Activated CD4-positive, alpha-beta T cell treated with anti-CD3 and anti-CD28 coated beads, Interleukin-2, Interleukin-6, amounts not matched to agents 100 ng/mL and 50 ng/mL, durations not matched to agents 16 hours and 8 hours (primary cell): ENCODE measurements at places on chromosomes 7 and 10.

GRCh38 chr7:4531236-4531635, 150.9 kb upstream of the FOXK1 start:
- no peak for DNase-seq

- no peak for DNase-seq
These were observed 56.1 kb upstream of the GRB10 start for GRCh38 chr7:50838675-50839377.

GRCh38 chr7:43535031-43535451, 47.9 kb upstream of the STK17A start:
- DNase-seq = no peak

- no peak for DNase-seq
These were observed 152.0 kb downstream of the PLPP4 start for GRCh38 chr10:120609006-120609405.

DNA sequence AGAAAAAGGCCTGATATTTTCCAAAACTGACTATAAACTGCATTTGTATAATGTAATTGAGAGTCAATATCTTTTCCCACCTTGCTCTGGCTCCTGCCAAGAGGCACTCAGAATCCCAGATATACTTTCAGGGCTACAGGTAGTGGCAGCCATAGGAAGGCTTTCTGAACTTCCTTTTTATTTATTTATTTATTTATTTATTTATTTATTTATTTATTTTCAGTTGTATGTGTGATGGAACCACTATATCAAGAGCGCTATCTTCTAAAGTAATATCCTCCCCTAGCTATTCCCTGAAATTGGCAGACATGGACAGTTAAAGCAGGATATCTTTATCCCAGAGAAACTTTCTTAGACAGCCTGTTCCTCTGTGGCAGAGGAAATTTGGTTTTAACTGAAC, 86.7 kb downstream of the SEMA3E start:
- DNase-seq = no peak

- DNase-seq = no peak
These were observed 13.2 kb downstream of the GATAD1 start for GRCh38 chr7:92460510-92460909.

- DNase-seq = peak; percentile 37
These were observed 52.9 kb downstream of the ELMO1 start for GRCh38 chr7:37395618-37396259.

DNA sequence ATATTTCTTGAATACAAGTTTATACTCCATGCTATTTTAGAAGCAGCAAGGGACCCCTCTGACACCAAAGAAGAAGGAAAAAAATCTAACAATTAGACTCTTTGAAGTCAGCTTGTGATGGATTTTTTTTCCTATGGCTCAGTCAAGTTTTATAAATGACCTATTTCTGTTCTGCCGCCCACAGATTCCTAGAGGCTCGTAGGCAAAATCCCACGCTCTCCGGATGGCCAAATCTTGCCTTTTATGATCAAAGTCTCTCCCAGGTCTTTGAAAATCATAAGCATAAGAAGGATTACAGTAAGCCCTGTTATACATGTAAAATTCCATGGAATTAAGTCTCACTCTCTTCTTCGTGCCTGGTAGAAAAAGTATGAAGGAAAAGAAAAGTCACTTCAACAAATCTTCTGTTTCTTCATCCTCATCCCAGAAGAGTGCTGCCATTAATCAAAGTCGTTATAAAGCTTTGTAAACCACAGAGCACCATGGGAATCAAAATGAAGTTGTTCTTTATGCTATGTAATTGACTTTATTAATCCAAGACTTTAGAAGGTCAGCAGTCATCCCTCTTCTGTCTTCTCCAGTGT, 33.1 kb downstream of the ASB13 start:
- DNase-seq = no peak

DNA sequence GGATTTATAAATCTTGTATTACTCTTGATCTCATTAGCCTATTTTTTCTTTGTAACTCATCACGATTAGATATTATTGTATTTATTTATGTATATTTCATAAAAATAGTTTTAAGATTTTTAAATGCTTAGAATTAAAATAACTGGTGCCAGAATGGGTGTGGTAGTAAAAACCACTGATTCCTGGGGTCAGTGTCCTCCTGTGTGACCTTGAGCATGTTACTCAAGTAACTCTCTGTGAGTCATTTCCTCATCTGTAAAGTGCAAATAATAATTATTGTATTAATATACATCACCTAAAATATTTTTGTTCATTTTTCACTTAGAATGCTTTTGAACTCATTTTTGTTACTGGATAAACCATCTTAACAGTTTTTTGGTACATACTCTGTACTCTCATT, 91.3 kb upstream of the TMEM229A start:
- DNase-seq = no peak

GRCh38 chr7:99788554-99788953, 4.6 kb upstream of the CYP3A4 start:
- peak; percentile 9 for DNase-seq

DNA sequence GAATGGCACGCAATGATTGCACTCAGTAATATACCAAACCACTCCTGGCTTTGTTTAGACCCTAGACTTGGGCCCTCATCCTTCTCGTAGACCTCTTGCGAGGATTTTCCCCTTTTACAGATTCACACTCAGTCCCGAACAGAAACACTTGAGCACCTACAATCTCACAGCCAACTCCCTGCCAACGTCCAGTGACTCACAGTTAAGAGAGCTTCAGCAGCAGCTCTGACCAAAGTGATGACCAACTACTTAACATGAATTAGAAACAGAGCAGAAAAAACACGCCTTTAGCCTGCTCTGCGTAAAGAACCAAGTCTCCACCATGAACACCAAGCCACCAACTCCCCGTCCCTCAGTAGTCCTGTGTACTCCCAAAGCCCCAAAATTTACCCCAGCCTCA, 2.2 kb downstream of the DNAJC30 start:
- no peak for DNase-seq

DNA sequence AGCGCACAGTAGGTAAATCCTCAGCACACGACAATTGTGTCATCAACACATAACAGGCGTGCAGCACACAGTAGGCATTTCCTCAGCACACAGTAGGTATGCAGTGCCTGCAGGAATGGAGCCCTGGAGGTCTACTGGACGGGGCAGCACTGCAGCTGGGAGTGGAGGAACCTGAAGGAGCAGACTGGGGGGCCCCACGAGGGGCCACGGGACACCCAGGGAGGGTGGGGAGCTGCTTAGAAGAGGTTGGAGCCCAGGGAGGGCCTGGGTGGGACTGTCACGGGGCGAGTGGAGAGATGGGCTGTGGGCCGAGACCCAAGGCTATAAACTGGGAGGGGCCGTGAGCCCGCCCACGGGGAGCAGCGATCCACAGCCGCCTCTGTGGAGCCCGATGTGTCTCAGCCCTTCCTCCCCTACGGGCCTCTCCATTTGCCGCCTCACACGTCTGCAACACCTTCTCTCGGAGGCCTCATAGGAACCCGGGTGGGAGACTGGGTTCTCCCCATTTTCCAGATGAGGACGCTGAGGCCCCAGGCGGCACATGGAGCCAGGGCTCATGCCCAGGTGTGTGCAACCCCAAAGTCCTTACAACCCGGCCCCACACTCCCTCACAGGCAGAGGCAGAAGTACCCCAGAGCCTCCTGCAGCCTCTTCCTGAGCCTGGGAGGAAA, 101.5 kb downstream of the MICALL2 start:
- DNase-seq = no peak

DNA sequence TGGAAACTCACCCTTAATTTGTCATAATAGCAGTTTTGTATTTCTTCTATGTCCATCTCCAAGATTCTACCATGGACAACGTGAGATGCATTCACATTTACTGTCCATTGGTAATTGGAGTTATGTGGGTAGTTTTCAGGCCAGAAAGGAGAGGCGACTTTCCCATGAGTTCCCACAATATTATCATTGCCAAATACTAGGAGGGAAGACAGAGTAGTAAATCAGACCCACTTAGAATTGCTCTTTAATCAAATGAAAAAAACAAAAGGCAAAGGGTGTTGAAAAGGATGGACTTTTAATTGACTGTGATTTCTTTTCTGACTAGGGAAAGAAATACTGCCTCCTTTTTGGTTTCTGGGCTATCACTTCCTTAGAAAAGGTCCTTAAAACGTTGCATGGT, 121.7 kb upstream of the RSU1 start:
- DNase-seq = no peak

DNA sequence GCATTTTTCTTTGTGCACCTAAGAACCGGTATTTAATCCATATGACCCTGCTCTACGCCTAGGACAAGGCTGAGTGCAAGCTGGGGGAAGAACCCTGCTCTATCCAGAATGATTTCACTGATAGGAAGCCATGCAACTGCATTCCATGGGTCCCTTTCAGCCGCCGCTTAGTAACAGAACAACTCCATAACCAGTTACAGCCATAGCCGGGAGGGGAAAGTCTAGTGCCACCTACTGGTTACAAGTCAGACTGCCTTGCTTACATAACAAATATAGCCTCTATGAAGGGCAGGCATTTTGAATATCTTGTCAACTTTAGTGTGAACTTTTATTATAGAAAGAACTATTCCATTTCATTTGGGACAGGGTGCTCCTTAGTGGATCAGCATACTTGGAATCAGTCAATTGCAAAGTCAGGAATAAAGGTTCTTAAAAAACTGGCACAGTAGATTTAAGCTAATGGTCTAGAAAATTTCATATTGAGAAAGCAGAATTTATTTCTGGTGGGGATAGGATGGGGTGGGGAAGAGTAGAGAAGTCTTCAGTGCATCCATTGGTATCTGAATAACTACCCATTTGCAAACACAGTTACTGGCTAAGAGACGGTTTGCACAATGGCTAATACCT, 521.7 kb downstream of the ADRA2A start:
- DNase-seq = peak; percentile 63

- DNase-seq = no peak
These were observed 95.3 kb upstream of the CARD11 start for GRCh38 chr7:3138997-3139396.

DNA sequence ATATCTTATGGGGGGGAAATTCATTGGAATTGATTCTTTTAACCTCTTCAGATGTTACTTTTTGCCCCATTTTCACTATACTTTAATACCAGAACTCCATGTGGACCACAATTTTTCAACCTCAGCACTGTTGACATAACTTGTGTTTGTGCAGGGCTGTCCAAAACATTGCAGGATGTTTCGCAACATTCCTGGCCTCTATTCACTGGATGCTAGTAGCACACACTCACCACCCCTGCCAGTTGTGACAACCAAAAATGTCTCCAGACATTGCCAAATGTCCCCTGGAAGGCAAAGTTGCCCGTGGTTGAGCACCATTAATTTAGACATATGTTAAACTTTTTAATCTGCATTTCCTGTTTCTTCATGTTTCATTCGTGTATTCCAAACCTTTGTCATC, 234.7 kb downstream of the GFRA1 start:
- no peak for DNase-seq

DNA sequence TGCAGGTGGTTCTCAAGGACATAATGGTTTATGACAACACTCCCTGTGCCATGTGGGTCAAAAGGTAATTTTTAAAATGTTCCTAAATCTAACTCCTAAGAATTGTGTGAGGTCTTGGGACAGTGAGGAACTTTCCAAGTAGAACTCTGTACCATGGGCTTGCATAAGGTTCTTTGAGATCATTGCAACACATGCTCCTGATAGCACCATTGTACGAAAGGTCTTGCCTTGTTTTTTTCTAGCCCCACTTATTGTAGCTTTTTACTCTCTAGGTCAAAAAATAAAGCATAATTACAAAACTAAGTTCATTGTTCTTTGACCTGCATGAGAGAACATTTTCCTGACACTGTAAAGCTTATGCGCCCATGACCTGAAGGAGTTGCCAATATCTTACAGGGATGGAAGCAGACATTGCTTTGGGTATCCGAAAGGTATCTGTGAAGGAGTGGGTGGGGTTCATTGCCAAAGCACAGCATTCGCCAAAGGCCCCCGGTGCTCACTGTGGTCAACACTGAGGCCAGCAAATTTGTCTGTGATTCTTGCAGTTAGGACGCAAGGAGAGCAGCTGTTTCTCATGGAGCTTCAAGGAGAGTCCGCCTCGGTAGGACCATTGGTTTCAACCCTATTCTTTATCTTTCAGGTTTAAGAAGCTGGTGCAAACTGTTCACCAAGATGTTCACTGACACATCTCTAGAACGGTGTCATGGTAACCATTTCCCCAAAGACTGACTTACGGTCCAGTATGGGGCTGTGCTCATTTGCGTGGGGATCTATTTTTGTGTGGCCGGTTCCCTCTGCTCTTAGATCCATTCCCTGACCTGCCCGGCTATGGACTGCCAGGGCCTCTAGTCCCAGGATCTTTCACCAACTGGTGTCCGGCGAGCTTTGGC, 7.6 kb upstream of the PRKAG2 start:
- DNase-seq = no peak

- no peak for DNase-seq
These were observed 325.6 kb upstream of the KAT6B start for GRCh38 chr10:74500816-74501215.

DNA sequence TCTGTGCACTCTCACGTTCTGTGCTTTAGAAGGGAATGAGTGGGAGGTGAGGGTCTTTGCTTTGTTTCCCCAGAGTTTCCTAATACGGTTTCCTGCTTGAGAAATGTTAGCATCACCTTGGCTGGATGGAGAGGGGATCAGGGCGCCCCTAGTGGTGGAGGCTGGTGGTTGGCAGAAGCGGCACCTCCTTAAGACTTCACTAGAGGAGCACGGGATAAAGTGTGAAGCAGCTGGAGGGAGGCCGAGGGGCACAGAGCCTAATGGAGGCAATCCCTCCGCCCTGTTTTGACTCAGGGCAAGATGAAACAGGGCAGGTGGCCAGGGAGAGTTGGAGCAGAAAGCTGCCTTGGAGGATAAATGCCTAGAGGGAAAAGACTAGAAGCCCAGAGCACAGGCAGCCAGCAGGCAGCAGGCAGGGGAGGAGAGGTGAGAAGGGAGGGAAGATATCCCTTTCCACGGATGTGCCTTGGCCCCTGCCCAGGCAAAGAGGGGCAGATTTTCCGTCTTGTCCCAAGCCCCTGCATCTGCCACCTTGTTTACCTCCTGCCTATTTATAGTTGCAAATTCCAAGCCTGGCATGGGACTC, 56.0 kb upstream of the BTRC start:
- DNase-seq = peak; percentile 80

DNA sequence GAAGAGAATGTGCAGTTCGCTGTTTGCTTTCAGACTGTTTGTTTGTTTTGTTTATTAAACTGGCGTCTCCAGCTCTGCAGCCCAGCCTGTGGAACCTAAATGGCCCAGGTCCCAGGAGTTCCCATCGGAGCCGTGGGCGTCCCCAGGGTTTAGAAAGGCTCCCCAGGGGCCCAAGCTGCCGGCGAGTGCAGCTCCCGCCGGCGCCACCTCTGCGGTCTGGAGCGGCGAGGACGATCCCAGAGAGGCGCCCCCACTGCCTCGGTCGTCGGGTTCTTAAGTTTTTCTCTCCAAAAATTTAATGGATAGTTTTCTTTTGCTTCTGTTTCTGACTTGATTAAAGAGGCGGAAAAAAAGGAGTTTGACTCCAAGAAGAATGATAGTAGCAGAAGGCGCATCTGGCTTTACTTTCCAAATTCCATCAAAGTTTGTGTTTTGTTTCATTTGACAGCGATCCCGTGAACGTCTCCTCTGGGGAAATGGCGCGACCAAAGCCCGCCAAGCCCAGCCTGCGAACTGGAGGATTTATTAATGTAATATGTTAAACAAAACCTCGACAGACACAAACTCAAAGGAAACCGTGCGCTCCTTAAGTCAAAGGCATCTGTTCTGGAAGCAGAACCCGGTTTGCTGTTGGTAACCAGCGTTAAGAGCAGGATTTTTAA, 718 bp upstream of the FZD1 start:
- no peak for DNase-seq

- no peak for DNase-seq
These were observed 190.5 kb downstream of the HECW1 start for GRCh38 chr7:43302773-43303460.

GRCh38 chr7:6554848-6555247, 3.6 kb upstream of the GRID2IP start:
- no peak for DNase-seq
